ENCODE measurements at places on chromosomes 12 and 14. TPM values are rescaled to one million over a fixed set of nuclear protein-coding genes. Genes with fewer than 3 reads are reported as not detected.

- DNase-seq: no peak
These were observed 7.5 kb downstream of the RIMBP2 start for GRCh38 chr12:130708648-130709047.

GRCh38 chr12:45613855-45614254 is 115.7 kb upstream of the ARID2 start:
- no peak for DNase-seq

GRCh38 chr12:20154052-20154451 is 214.3 kb upstream of the PDE3A start:
- DNase-seq: no peak

GRCh38 chr12:123094349-123095077 is 56.4 kb downstream of the PITPNM2 start:
- no peak for DNase-seq

- DNase-seq: no peak
These were observed 1.7 kb downstream of the B4GALNT3 start for GRCh38 chr12:461425-461824.

PMEL gene
- total RNA-seq: 1.1 TPM

All from glomerular endothelial cell (primary cell).